NCI-H510A (cell line): ENCODE measurements at places on chromosomes 11 and 22.

DNA sequence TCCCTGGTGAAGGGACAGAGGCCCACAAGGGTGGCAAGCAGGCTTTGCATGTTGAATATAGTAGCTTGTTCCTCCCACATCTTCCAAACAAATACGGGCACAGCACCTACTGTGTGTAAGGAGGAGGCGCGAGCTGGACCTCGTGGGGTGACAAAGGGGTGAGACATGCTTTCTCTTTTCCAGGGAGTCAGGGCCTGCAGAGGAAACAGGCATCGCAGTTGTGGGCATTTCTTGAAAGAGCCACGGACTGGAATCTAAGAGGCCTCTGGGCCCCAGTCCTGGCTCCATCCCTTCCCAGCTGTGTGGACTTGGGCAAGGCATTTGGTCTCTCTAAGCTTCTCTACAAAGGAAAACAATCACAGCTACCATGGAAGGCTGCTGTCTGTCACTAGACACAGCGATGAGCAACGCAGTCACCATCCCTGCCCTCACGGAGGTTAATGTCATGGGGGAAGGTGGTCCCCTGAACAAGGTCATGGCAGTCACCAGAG lies 13.0 kb upstream of the CDC42EP1 start:
- DNase-seq: no peak

DNA sequence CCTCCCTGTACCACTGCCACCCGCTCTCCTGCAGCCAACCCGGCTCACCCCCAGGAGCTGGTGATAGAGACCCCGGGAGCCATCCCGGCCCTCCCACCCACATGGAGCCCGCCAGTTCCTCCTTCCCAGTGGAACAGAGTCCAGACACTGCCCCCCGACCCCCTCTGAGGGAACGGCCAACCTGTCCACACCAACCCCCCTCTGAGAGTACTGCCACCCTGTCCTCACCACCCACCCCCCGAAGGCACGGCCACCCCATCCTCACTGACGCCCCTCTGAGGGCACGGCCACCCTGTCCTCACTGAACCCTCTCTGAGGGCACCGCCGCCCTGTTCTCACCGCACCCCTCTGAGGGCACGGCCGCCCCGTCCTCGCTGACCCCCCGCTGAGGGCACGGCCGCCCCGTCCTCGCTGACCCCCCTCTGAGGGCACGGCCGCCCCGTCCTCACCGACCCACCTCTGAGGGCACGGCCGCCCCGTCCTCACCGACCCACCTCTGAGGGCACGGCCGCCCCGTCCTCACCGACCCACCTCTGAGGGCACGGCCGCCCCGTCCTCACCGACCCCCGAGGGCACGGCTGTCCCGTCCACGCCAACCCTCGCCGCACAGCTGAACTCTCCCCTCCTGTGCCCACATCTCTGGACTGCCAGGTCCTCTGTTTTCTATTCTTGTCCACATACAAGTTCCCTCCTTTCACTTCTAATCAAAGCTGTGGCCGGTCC lies 18.0 kb downstream of the TOLLIP start:
- DNase-seq: no peak

DNA sequence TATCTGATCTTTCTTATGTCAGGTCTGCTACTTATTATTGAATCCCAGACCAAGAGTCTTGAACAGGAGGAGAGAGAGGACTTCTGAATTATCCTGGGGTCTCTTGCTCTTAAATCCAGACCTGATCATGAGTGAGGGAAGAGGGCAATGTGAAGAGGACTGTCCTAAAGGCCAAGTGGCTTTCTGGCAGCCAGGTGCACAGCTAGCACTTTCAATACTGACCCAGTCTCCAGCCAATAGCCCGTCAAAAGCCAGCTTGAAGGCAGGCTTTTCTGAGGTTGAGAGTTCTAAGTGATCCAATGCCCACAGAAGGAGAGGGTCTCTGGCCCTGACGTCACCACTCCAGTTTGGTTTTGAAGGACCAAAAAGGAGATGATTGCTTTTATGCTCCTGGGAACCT lies 37.2 kb downstream of the FBXO7 start:
- no peak for DNase-seq

DNA sequence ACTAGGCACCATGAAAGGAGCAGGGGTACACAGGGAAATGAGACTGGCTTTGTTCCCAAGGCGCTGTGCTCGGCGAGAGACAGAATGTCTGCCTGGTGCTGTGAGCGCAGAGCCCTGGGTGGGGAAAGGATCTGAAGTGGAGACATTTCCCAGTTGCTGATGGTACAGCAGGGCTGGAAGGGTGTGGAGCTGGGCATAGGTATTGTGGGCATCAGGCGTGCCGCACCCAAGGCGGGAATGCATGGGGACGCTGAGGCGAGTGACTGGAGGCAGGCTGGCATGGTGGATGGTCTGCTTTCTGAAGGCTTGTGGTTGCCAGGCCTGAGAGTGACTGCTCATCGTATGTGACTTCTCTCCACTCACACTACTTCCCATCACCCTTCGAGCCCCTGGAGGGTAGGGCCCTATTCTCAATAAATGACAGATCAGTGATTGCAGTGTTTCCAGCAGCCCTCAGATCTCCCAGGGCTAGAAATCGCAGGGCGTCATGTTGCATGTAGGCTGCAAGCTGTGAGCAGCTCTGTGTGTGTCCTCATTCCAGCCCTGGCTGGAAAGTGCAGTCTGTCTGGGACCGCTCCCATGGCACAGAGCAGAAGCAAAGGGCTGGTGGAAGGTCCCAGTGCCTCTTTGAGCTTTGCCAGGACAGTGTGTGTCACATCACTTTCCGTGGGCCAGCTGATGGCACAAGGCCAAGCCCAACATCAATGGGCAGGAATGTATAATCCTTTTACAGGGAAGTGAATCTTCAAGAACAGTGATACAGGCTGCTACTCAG lies 67.7 kb downstream of the TBC1D22A start:
- DNase-seq: no peak

GRCh38 chr11:61782299-61782698 lies 10.1 kb downstream of the TMEM258 start:
- no peak for DNase-seq

DNA sequence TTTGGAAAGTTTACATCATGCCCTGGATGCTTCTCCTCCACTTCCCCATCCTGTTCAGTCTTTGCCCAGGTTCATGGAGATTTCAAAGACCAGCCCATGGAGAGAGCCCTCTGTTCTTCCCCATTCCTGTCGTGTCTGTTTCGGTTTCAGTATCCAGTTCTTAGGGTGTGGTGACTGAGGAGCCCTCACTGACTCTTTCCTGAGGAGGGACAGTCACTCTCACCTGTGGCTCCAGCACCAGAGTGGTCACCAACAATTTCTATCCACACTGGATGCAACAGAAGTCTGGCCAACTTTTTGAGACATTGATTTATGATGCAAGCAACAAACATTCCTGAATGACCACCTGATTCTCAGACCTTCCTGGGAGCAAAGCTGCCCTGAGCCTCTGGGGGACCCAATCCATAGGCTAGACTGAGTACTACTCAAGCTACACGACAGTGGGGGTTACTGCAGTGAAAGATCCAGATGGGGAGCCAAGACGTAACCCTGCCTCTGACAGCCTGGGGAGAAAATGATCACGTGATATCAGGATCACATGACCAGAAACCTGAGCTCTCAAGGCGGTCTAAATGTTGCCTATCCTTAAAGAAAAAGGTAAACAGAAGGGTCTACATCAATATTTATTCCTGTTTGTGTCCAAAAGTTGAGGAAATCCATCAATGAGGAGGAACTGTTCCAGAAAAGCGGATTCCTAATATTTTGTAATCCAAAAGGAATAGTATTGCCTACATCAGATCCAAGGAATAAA lies 76.2 kb upstream of the VPREB1 start:
- DNase-seq: peak; percentile 51

DNA sequence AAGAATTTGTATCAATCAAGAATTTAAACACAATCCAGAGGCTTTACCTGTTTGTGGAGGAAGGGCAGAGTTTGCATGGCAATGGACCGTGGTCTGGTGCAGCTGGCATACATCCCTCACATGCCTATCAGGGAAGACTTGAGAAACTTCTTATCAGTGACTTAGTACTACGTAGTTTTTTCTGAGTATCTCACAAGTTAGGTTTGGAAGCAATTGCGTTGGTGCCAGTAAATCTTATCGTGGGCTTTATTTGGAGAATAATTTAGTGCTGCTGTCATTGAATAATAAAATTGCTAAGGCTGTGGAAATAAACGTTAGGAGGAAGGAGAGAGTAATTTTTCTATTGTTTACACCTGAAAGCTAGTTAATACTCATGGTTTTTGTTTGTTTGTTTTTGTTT lies 72.3 kb downstream of the PRMT3 start:
- no peak for DNase-seq
